Stimulated activated CD8-positive, alpha-beta memory T cell treated with anti-CD3 and anti-CD28 coated beads, Interleukin-2, amount 100 ng/mL, for 1 hour (primary cell): ENCODE measurements at places on chromosomes 1 and 21.

DNA sequence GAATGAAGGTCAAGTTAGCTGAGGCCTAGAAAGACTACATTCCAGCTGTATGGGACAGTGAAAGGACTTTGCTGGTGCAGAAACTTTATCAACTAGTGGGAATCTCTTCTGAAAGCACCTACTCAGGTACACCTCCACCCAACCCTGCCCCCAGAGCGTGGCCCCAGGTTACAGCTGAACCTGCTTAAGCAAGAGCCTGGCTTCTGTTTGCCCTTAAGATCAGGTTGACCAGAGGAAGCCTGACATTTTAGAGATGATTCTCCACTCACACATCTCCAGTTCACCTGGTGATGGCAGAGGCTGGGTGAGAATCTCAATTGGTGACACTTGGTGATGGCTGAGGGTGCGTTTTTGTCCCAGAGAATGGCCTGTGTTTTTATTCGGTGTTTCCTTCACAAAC, 24.0 kb downstream of the ELAPOR1 start:
- no peak for DNase-seq

GRCh38 chr1:231983588-231984193, 357.1 kb downstream of the DISC1 start:
- no peak for DNase-seq

- DNase-seq, result no peak
These were observed 30.8 kb upstream of the GLIS1 start for GRCh38 chr1:53769780-53770179.

- no peak for DNase-seq
These were observed 160.2 kb downstream of the DHRS3 start for GRCh38 chr1:12457771-12458170.

DNA sequence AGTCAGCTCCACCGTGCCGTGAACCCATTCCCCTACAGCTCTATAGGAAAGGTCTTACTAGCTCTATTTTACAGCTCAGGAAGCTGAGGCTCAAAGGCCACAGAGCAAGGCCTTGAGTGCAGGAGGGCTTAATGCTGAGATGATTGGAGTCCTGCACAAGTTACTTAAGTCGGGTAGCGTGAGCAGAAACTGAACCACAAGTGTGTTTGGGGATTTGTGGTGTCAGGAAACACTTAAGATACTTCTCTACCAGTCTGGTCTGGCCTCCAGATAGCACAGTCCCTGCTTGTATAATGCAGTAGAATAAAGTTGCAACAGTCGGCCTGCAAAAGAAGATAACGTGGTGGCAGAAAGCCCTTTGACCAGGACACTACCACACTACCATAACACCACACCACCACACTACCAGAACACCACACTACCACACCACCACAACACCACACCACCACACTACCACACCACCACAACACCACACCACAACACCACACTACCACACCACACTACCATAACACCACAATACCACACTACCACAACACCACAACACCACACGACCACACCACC, 118.1 kb downstream of the SPSB1 start:
- no peak for DNase-seq

GRCh38 chr21:20418353-20418752, 579.9 kb upstream of the NCAM2 start:
- DNase-seq, result no peak

DNA sequence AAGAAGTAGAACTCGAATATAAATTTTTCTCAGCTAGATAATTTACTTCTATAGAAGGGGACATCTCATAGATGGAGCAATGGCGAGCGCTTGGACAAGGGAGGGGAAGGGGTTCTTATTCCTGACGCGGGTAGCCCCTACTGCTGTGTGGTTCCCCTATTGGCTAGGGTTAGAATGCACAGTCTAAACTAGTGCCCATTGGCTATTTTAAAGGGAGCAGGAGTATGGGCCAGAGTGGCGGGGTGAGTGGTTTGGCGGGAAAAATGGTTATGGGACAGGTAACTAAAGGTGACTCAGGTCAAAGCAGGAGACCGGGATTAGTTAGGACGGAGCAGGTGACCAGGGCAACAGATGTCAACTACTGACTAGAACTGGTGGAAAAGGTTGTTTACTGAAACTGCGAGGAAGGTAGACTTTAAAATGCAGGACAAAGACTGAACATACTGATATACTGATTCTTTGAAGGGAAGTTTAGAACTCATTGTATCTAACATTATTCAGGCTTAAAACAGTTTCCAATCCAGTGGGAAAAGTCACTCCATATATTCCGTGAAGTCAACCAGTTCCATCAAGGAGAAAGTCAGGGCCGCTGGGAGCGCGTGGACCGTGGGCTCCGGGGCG, 940 bp upstream of the ATAD3A start:
- no peak for DNase-seq

- no peak for DNase-seq
These were observed 47.8 kb upstream of the LAMC2 start for GRCh38 chr1:183138301-183138700.

GRCh38 chr1:202264300-202264699, 70.7 kb downstream of the LGR6 start:
- no peak for DNase-seq
